Urinary bladder (tissue), 4 donors: ENCODE measurements at places on chromosomes 6 and 20. TPM values are rescaled to one million over a fixed set of nuclear protein-coding genes. Genes with fewer than 3 reads are reported as not detected.

The LIN28B gene
- not detected for polyA plus RNA-seq

The PKIB gene
- polyA plus RNA-seq = 0.60 TPM

The GGTLC1 gene
- not detected for polyA plus RNA-seq

The ATP5F1E gene
- 50.7 TPM for polyA plus RNA-seq

DNA sequence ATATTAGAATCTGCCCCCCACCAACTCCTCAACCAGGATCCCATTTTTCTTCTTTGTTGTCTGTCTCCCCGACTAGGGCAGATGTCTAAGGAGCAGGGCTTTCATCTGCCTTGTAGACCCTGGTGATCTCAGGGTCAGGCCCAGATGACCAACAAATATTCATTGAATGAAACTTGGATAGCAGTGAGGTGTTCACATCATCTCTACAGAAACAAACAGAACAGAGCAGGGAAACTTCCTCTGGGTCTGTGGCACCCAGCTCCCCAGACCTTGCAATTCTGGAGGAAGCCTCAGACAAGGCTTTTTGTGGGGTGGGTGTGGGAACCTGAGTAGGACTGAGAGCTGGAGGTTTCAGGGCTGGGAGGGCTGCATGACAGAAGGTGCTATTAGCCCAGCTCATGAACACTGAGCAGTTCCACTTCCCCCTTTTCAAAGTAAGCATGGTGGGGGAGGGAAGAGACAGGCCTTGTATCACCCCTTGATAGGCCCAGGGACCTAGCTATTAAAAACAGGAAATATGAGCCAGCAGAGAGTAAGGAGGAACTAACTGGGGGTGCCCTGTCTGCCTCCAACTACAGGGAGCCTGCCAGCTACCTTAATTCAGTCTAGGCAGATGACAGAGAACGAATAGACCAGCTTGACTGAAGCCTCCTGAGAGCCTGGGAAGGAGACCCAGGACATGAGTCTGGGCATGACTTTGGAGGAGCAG is 37.3 kb upstream of the TOP1 start:
- DNase-seq = no peak

GRCh38 chr6:98844244-98845210 is 10.2 kb downstream of the POU3F2 start:
- no peak for DNase-seq

DNA sequence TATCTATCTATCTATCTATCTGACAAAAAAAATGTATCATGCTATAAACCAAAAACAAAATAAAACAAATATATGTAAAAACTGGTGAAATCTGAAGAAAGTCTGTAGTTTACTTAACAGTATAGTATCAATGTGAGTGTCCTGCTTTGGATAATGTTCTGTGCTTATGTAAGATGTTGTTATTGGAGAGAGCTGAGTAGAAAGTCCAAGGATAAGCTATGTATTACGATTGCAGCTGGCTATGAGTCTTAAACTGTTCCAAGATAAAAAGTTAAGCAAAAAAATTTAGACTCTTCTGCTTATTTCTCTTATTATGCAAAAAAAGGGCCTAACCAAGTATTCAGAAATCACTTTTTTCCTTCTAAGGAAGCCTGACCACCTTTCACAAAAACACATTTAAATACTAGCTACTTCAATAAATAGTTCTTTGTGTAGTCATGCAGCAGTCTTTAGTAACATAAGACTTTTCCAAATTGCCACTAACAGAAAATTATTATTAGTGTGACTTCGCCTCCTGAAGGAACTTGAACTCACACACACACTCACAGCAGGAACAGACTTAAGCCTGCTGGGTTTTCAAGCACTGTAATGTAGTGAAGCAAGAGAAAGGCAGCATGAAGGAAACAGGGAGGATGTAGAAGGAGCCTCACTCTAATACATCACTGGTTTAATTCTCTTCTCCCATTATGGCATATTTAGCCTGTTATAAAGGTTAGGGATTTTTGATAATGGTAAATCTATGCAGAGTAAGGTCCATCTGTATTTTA is 265.8 kb upstream of the GJE1 start:
- DNase-seq = no peak

DNA sequence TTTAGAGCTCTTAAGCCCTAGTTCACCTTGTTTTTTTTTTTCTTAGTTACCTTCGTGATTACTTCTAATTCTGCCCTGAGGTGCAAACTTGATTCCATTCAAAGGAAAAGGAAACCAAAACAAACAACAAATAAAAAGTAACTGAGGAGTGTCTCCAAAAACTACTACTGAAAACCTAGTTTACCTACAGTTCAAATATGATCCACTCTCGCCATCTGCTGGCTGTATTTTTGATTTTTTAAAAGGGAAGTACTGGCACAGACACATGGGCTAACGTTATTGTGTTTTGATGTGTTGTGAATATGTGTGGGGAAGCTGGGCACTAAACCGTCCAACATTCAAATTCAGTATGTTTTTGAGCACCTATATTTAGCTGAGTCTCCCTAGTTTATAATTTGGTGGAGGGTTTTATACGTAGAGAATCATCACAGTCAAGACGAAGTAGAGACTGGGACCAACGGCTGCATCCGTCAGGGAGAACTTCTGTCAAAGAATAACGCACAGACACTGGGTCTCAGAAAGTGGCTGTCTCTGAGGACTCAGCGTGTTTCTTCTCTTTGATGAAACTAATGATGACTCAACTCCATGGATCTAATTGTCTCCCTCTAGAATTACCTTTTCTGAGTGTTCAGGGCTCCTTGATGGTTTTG is 373.5 kb upstream of the BTBD3 start:
- peak; percentile 68 for DNase-seq

- no peak for DNase-seq
Observed at GRCh38 chr6:85892346-85892745, 249.7 kb upstream of the SYNCRIP start.

GRCh38 chr6:3799719-3800118 is 48.2 kb upstream of the PXDC1 start:
- no peak for DNase-seq

DNA sequence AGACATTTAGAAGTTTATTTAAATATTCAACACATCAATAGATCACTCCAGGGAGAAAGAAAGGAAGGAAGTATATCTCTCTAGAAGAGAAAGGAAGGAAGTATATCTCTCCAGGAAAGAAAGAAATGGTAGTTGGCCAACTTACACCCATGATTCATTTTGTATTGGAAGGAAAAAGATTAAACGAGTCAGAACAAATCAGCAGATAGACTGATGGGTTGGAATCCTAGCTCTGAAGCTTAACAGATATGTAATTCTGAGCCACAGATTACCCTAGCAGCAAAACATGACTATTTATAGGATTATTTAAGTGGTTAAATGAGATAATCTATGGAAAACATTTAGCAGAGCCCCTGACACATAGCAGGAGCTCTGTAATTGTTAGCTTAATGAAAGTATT is 27.1 kb downstream of the COL12A1 start:
- no peak for DNase-seq

GRCh38 chr20:35854713-35855348 is 83.0 kb downstream of the PHF20 start:
- no peak for DNase-seq

DNA sequence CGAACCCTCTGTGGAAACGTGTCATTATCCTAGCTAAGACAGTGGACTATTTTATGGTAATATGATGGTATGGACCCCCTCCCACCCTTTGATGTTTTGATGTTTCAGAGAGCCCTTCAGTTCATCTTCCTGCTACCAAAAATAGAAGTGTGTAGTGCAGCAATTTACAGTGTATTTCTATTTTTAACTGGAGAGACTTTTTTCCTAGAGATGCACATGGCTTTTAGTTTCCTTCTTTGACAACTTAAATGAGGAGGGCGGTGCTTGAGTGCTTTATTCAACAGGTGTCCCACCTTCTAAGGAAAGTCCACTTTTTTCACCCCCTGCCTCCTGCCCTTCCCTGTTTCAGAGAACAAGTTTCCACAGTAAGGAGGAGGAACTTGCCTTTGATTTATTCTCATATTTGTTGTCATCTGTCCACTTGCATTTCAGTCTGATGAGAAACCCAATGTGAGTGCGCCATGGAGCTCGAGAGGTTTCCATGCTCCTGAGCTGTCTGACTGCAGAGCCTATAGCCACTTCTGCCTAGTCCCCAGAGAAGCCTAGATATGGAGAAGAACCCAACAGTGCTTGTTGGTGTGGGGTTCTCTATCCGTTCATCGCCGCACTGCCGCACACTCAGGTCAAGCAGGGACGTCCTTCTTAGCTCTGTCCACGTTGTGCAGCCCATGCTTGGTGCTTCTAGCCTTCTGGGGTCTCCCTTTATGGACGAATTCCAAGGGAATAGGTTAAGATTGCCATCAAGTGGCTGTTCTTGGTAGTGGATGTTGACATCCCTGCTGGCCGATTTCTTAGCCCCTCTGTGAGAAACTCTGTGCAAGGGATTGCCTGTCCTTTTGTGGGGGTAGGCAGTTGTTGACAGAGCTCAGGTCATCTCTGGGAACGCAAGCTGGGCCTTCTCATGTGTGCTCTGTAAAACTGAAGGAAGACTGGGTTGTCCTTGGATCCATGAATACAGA is 144.2 kb downstream of the JARID2 start:
- DNase-seq = no peak

DNA sequence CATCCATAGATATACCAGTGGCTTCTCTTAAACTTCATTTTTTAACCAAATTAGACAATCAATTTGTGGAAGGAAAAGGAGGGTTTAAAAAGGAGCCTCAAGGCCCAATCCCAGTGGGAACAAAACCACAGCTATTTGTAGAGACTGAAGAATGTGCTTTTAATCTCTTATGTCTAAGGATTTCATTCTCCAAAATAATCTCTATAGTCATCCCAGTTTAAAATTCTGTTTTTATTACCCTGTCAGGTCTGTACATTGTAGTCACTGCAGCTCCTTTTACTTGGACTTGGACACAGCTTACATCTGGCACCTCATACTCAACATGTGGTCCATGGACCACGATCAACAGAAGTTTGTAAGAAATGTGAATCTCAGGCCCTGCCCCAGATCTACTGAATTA is 152.1 kb upstream of the STMND1 start:
- no peak for DNase-seq

- no peak for DNase-seq
Observed at GRCh38 chr6:33634161-33634727, 13.1 kb downstream of the ITPR3 start.

DNA sequence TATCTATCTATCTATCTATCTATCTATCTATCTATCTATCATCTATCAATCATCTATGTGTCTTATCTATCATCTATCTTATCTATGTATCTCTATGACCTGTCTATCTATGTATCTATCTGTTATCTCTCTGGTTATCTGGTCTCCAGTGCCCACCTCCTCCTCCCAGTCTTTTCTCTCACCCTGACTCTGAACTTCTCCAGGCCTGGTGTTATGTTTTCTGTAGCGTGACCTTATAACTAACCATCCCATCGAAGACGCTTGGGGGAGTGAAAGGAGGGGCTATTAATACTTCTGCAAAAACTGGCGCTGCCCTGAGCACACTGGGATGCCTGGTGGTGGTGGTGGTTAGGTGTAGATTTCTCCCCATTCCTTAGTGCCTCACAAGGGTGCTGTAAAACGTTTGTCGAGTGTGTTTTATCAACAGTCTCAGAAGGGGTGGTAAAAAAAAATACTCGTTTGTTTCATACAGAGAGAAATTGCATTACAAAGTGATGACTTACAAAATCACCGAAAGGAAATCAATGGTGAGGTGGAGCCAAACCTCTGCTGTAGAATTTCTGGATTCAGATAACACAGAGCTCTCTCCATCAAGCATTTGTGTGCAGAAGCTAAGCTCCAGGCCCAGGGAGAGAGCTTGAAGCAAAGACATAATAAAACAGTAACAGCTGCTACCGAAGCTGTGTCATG is 156.2 kb downstream of the BCAS1 start:
- DNase-seq = no peak
